ENCODE measurements at places on chromosomes 4 and X. TPM values are rescaled to one million over a fixed set of nuclear protein-coding genes. Genes with fewer than 3 reads are reported as not detected.

Gene ADAM29
- not detected for total RNA-seq

Gene ATP6AP2
- 48.6 TPM for total RNA-seq

Gene RP2
- total RNA-seq = 11.3 TPM

Gene HTRA3
- total RNA-seq = not detected

Gene IL2RG
- total RNA-seq = 264 TPM

Gene SLC49A3
- 2.3 TPM for total RNA-seq

Gene SPOCK3
- not detected for total RNA-seq

Gene PRR32
- total RNA-seq = not detected

Gene GAB1
- total RNA-seq = 12.0 TPM

Gene GLA
- total RNA-seq = 32.2 TPM

Gene IL9R
- total RNA-seq = 3.6 TPM

Gene CLNK
- 0.58 TPM for total RNA-seq

Gene HTR2C
- total RNA-seq = not detected

Gene XAGE1A
- not detected for total RNA-seq

Gene TMEM131L
- total RNA-seq = 193 TPM

Gene FGFRL1
- 5.6 TPM for total RNA-seq

Gene LEF1
- total RNA-seq = 1.6 TPM

Gene CXCL8
- total RNA-seq = 0.71 TPM

Gene PPARGC1A
- total RNA-seq = not detected

Gene RNF128
- total RNA-seq = not detected

Gene EGFL6
- not detected for total RNA-seq

Gene UCHL1
- 2.6 TPM for total RNA-seq

Gene TSPYL2
- 48.2 TPM for total RNA-seq

Gene ERCC6L
- total RNA-seq = 0.91 TPM

Gene CITED1
- total RNA-seq = not detected

Gene RTL9
- total RNA-seq = not detected
